ENCODE measurements at places on chromosomes 16 and 17.
A peak's percentile ranks its signal among the peaks of the same experiment; 100 is the strongest.

- DNase-seq: no peak
Observed at GRCh38 chr16:10576390-10577304, 3.8 kb downstream of the EMP2 start.

GRCh38 chr16:85173981-85174751 lies 61.9 kb upstream of the CIBAR2 start:
- no peak for DNase-seq

DNA sequence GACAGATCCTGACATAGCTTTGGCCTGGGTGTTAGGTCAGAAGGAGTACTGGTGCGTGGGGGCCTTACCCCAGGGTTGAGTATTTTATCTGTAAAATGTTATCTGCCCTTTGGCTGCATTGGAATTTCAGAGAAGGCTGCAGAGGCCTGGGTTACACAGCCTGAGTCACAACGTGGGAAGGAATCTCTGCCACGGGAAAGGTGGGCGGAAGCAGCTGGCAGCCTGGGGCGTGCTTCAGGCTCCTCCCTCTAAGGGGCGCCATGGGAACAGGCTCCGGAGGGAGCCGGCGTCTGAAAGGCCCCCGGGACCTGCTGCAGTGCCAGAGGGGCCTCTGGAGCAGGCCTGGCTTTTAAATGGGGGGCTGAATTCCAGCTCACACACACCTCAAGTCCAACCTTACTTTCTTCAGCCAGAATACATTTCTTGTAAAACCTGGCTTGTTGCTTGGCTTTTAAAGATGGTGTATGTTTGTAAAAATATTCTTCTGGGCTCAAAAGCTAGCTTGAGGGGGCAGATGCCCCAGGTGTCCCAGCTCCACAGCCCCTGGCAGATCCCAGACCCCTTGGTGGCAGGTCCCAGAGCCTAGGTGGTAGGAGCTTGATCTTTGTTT lies 142.2 kb downstream of the RAB11FIP4 start:
- no peak for DNase-seq

GRCh38 chr17:47698749-47699535 lies 5.0 kb downstream of the TBKBP1 start:
- DNase-seq: peak; percentile 55

DNA sequence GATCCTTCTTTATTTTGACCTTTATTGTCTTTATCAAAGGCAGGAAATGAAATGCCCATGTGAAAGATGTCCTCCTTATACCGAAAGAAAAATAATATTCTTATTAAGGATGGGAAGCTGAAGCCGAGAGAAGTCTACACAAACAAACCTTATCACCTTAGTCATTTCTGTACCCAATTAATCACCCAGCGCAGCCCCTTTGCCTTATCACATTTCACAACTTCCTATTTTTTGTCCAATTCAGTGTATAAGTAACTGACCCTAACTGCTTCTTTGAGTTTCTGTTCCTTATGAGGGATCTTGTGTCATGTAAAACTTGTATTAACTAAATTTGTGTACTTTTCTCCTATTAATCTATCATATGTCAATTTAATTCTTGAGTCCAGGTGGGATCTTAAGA lies 16.4 kb upstream of the CCL23 start:
- DNase-seq: no peak

GRCh38 chr16:25027781-25028180 lies 12.6 kb upstream of the ARHGAP17 start:
- DNase-seq: no peak

DNA sequence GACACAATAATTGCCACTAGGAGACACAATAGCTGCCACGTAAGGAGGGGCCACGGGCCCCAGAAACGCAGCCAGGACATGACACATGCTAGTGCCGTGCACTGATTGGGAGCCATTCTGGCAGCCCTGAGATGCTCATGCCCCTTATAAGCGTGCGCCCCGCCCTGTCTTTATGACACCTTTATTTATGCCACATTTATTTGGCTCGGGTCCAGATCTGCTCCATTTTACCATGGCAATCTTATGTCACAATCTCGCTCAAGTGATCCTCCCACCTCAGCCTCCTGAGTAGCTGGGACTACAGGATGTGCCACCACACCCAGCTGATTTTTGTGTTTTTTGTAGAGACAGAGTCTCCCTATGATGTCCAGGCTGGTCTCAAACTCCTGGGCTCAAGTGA lies 43.8 kb upstream of the NF1 start:
- DNase-seq: no peak

- no peak for DNase-seq
Observed at GRCh38 chr17:51365090-51365489, 104.7 kb downstream of the UTP18 start.

GRCh38 chr17:18258356-18259038 lies at the start of gene FLII:
TSS of gene FLII (minus strand) at chr17:18258738. CDS start at chr17:18258690, 48 bp downstream.
- peak; percentile 44 for DNase-seq

GRCh38 chr17:58538811-58539409 lies 24.5 kb upstream of the MTMR4 start:
- no peak for DNase-seq

DNA sequence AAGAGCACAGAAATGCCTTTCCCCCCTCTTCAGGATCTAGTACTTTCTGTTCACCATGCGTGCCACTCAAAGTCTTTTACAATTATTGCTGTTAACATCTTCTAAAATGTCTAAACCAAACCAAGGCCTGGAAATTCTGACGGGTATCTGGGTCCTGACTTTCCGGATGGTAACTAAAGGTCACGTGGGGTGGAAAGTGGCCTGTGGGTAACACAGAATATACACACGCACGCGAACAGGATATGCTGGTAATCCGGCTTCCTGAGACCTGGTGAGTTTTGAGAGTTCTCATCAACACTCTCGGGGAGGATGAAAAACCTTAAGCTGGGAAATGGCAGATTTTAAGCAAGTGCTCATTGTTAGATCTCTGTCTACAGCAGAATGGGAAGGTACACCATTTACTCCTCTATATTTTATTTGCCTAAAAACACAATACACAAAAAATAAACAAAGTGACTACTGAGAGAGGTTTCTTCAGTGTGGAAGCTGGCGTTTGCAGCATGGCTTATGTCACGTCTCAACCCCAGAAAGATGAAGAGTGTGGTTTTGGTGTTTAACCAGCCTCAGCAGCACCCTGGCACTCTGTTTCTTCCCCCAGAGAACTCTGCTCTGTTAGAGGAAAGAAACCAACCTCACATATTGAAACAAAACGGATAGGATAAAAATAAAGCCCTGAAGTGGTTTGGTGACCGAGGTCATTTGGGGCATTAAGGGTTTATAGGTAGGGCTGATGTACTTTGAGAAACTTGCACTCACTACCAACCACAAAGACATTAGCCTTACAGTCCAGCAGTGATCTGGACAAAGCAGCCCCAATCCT lies 37.3 kb downstream of the SMG6 start:
- peak; percentile 67 for DNase-seq

GRCh38 chr16:4511441-4512082 lies 27.0 kb downstream of the CDIP1 start:
- DNase-seq: no peak

DNA sequence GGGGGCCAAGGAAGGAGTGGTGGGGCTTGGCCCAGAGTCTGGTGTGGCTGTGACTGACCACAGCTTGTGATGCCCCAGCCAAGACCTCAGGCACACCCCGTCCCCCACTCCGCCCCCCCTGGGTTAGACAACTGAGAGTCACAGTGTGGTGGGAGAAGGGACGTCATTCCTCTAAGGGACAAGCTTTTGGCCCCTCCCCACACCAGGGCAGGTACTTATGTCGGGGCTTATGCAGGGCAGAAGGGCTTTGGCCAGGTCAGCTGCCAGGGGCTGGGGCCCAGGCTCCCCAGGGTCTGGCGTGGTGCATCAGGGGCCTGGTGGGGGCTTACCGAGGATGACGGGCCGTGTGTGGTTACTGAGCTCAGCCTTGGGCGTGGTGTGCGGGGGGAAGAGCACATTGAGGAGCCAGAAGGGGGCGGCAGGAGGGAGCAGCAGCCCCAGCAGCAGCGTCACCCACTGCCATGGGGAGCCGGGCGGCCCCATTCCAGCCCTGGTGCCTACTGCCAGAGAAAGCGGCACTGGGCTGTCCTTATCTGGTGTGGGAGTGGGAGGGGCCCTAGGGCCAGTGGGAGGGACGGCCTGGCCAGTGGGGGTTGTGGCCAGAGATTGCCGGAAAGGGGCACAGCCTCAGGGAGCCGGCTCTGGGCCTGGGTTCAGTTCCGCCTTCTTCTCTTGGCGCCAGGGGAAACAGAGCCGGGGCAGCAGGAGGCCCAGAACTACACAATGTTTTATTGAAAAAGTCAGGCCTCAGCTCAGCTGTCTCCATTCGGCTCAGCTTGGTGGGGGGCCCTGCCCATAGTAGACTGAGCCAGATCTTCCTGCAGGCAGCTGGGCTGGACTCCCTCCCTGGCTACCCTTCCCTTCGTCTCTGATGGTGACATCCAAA lies at the start of gene LCAT:
TSS of gene LCAT (minus strand) at position 502 of the 886 bp plus-strand sequence. CDS start at position 483, 19 bp downstream.
- DNase-seq: no peak

DNA sequence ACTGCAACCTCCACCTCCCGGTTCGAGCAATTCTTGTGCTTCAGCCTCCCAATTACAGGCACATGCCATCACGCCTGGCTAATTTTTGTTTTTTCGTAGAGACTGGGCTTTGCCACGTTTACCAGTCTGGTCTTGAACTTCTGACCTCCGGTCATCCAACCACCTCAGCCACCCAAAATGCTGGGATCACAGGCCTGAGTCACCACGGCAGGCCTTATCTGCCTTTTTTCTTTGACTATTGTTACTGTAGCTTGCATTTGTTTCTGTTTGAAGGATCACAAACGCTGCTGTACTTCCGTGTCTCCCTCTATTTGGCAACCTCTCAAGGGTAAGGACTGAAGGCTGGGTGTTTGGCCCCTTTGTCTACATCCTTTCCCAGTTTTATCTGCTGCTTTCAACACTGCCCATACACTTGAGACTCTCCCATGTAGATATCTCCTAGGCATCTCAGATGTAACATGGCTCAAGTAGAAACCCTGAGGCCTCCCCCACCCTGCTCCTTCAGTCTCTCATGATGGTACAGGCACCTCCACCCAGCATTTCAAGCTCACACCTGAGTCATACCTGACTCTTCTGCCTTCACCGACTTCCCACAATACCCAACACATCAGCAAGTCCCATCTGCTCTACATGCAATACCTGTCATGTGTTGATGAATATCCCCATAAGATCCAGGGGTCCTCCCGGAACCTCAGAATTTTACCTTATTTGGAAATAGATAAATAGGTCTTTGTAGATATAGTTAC lies 219.0 kb downstream of the CPPED1 start:
- DNase-seq: no peak

- DNase-seq: no peak
Observed at GRCh38 chr17:61638087-61638486, 47.1 kb upstream of the NACA2 start.

DNA sequence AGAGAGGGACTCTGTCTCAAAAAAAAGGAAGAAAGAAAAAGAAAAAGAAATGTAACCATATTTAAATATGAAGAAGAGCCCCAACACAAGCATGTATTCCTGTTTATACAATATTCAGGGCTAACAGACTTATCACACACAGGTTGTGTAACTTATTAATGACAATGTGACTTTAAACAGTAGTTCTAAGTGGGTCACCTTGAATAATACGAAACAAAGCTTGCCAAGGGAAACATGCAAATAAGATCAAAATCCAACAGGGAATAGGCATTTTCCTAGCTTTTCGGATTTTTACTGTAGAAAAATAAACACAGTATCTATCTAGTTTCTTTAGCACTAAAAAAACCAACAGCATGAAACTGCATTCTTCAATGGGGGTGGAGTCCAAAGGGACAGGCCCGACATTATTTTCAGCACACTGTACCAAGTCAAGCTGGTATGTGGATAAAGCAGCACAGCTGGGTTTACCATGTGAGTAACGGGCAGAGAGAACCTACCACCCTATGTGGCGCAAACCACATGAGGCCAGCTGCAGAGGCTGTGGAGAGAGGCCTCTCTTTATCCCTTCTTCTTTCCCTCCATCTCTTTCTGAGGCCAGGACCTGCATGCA lies 45.3 kb downstream of the TOM1L2 start:
- no peak for DNase-seq

DNA sequence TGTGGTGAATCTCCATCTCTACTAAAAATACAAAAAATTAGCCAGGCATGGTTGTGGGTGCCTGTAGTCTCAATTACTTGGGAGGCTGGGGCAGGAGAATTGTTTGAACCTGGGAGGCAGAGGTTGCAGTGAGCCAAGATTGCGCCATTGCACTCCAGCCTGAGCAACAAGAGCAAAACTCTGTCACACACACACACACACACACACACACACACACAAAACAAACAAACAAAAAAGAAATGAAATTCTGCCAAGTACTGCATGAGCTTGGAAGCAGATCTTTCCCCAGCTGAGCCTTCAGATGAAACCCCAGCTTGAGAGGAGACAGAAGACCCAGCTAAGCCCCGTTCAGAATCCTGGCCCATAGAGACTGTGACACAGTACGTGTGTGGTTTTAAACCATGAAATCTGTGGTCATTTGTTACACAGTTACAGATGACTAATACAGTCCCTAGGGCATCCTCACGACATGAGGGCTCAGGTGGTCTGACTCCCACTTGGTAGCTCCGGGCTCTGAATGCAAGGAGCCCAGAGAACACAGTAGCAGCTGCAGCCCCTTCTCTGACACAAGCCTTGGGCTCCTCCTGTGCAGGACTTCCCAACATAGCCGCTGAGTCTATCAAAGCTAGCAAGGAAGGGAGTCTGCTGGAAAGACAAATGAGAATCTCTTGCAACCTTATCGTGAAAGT lies 132.8 kb downstream of the SEC14L1 start:
- no peak for DNase-seq

DNA sequence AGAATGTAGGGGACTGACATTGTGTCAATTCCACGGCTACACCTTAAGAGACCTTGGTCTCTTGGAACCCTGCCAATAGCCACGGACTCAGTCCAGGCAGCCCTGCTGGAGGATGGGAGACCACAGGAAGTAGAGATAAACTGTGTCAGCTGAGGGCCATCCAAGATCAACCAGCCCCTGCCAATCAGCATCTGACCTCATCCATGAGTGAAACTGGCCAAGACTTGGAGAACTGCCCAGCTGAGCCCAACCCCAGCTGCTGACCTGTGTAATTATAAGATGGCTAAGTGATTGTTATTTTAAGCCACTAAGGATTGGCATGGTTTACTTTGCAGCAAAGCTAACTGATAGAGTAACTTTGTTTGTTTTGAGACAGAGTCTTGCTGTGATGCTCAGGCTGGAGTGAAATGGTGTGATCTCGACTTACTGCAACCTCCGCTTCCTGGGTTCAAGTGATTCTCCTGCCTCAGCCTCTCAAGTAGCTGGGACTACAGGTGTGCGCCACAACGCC lies 13.3 kb upstream of the YWHAE start:
- DNase-seq: no peak

- DNase-seq: no peak
Observed at GRCh38 chr16:82156761-82157533, 13.1 kb downstream of the MPHOSPH6 start.

- no peak for DNase-seq
Observed at GRCh38 chr17:58309918-58310259, 18.7 kb downstream of the TSPOAP1 start.

GRCh38 chr16:9308356-9308801 lies 216.9 kb downstream of the HAPSTR1 start:
- no peak for DNase-seq
